ENCODE measurements at places on chromosomes 1 and 21.

GRCh38 chr1:182185842-182186756, 124.6 kb upstream of the ZNF648 start:
- no peak for DNase-seq

DNA sequence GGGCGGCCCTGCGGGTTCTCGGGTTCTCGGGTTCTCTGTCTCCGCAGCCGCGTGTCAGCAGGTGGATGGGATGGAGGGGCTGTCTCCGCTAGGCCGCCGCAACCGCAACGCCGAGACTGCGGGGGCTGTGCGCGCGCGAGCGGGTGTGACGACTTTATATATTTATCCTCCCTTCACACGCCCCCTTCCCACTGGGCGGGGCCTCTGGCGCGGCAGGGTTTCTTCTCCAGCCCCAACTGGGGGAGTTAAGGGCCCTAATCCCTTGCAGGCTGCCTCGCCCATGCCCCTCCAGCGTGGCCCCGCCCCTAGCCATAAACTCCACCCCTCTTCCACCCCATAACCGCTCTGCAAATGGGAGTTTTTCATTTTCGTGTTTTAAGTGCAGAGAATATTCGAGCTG, 3.4 kb downstream of the IGSF21 start:
- no peak for DNase-seq

DNA sequence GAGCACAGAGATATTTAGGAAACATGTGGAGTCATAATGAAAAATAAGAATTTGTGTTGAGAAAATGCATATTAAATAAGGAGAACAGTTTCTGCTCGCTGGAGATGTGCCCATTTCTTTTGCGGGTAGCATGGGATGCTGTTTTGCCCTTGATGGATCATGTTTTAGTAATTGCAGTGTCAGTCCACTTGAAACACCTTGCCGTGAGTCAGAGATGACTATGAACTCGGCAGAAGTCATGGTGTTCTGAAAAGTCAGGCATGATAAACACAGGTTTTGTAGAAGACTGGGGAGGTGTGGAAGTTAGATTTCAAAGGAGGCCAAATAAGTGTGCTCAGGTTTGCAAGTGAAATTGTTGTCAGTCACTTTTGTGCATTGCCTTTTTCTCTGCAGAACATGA, 315.0 kb upstream of the LRRC7 start:
- no peak for DNase-seq

DNA sequence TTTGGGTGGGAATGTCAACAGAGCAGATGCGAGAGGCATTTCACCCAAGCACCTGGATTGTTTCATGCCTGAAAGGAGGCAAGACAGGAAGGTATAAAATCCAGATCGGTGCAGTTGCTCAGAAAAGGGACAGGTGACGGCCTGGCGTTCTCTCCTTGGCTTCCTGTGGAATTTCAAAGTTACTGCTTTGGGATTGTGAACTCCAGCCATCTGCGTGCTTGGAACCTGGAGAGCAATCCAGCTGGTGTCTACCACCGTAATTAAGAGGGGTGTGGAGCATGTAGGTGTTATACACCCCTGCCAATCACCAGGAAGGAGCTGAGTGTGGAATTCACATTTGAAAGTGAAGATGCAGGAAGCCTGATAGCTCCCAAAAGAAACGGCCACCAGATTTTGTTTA, 286.1 kb downstream of the KIF26B start:
- no peak for DNase-seq

GRCh38 chr21:45220071-45220481, 67.6 kb downstream of the POFUT2 start:
- DNase-seq: no peak

DNA sequence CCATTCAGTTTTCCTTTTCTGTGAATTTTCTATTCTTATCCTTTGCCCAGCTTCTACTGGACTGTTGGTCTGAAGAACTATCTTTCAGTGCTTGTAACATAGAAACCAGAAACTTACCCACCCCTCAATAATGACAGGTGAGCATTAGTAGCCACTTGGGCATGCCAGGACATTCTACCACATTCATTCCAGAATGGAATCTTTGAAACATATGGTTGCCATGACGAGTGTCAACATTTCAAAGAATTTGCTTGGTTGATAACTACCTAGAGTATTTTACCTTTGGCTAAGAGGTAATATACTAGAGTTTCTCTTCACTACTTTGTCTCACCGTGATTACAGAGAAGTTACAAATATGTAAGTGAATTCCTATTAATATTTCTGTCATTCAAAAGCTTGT, at the start of gene MROH9:
TSS of gene MROH9 (plus strand) at position 304 of the 400 bp plus-strand sequence. CDS start 10,023 bp downstream, outside the sequence.
- DNase-seq: no peak

DNA sequence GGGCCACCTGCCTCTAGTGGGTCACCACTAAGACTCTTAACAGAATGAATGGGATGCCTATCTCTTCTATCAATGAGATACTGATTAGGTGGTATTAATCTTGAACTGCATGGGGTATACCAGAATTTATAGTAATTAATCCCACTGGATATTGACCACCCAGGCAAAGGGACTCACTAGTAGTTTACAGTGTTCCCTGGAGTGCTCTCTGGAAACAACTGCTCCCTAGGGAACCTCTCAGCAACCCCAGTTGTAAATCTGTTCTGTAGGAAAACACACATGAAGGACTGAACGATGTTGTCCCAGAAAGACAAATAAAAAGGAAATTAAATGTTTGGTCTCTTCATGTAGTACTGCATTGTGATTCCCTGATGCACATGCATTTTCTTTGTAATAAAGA, 430.5 kb downstream of the HLX start:
- no peak for DNase-seq

DNA sequence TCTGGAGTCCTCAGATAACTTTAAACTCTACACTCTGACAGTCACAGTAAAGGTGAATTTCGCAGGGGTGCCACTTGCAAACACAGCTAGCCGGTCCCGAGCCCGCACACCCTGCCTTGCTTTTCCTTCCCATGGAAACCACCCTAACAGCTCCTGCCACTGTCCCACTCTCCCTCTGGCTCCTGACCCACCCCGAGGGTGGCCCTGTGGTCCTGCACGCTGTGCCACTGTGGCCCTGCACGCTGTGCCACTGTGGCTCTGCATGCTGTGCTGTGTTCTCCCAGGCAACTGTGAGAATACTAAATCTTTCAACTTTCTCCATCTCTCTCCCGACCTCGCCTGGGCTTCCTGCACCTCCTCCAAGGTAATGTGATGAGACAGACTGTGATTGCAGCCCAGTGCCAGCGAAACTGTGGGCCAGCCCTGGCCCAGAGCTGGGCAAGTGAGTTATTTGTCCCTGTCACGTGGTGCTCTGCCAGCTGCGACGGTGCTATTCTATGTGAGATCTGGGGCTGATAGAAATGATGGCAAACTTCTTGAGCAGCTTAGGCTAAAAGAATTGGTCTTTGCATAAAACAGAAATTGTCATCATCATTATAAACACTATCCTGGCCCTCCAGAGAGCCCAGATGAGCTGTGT, 63.4 kb upstream of the TARBP1 start:
- no peak for DNase-seq

DNA sequence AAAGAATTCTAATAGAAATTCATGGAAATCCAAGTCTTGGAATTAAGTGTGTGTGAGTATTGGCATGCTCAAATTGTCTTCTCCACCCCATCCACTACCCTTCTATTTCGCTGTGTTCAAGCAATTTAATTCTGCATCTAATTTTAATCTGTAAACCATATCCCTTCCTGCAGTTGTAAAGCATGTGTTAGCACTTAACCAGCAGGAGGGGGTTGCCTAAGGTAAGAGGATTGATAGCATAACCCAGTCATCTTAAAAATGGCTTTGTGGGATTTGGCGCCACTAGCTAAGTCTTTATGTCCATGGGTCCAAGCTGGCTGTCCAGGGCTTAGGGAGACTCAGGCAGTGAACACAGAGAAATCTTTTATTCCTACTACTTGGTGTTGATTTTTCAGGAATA, 210.3 kb downstream of the PTPRC start:
- no peak for DNase-seq

GRCh38 chr1:17297991-17298390, 10.0 kb upstream of the PADI4 start:
- no peak for DNase-seq

DNA sequence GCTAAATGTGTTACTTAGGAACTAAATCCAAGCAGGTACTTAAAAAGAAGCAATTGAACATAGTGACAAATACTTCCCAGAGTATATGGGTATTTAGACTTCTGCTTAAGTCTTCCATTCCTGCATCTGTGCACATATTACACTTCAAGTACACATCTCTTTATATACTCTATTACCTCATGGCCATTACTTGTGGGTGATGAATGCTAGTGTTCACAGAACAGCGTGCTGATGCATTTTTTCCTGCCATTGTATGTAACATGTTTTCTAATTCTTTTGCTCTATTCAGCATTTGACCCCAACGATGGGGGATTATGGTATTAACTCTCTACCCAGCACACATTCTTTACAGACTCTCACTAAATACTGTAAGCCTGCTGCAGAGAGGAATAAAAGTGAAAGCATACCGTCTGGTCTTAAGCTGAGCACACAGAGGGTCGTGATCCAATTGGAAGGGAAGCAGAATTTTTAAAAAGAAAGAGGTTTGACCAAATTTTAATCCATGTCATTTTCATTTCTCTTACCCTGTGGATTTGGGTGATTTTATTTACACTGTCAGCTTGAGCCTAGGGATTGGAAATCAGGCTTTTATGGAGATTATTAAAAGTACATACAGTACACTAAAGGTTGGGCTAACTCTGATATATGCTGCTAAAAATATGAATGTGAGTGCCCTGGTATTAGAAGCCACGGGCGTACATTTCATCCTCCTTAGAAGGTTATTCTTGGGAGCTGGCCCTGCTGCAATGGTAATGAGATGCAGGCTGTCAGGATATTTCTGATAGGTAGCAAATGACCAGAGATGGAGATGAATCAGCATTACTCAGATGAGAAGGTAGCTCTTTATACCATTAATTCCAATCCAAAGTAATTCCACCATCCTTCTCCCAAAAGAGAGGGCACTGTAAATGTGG, 95.5 kb upstream of the PROX1 start:
- no peak for DNase-seq

DNA sequence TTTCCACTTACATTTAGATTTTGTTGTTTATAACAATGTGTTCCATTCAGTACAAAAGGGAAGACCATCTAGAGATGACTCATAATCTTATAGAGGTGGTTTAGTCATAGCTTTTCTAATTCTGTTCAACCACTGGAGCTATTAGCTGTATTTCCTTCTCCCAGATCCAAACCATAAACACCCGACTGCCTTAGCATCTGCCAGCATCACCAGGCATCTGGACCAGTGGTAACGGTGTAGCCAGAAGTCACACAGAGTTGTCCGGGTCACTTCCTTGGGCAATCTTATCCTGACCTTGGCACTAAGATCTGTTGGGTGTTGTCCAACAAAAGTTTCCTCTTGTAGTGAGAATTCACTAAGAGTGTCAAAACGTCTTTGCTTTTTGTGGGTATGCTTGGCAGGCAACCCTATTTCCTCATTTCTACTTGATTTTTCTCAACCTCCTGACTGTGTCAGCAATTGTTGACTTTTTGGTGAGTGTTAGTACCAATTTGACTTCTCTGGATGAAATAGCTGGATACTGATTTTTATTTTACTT, 372.1 kb upstream of the B3GALT2 start:
- DNase-seq: no peak

- DNase-seq: no peak
Measured at GRCh38 chr1:107449326-107449725, 308.5 kb downstream of the NTNG1 start.

- DNase-seq: no peak
Measured at GRCh38 chr1:231192620-231193163, 30.8 kb downstream of the TRIM67 start.

- no peak for DNase-seq
Measured at GRCh38 chr1:64337926-64338325, 132.0 kb upstream of the CACHD1 start.

- DNase-seq: no peak
Measured at GRCh38 chr1:226598455-226598849, 49.9 kb downstream of the STUM start.

- DNase-seq: peak; percentile 21
Measured at GRCh38 chr1:202009326-202010179, 834 bp upstream of the ELF3 start.

GRCh38 chr1:27689423-27690173, 17.6 kb upstream of the IFI6 start:
- DNase-seq: no peak

DNA sequence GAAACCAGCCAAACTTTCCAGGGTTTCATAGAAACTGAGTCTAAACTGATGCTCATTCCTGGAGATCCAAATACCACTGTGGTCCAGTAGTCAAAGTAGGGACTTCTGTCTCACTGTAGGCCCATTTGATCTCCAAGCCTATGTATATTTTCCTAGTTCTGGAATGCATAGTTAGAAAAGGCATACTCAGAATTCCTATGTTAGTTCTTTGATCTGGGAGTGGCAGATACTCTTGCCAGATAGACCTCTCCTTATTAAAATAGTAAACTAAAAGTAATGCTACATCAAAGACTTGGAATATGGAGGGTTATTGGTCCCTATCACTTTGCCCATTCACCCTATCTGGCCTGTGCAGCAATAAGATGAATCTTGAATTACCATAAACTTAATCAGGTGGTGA, 10.4 kb upstream of the SGIP1 start:
- no peak for DNase-seq

- DNase-seq: no peak
Measured at GRCh38 chr1:98103617-98104285, 182.9 kb upstream of the DPYD start.

GRCh38 chr21:15061279-15061678, 3.5 kb downstream of the NRIP1 start:
- DNase-seq: no peak

- DNase-seq: no peak
Measured at GRCh38 chr1:37092937-37093336, 58.6 kb upstream of the GRIK3 start.

- DNase-seq: no peak
Measured at GRCh38 chr1:58627221-58627620, 50.2 kb upstream of the TACSTD2 start.

- DNase-seq: peak; percentile 8
Measured at GRCh38 chr1:197961933-197962332, 44.8 kb downstream of the LHX9 start.

DNA sequence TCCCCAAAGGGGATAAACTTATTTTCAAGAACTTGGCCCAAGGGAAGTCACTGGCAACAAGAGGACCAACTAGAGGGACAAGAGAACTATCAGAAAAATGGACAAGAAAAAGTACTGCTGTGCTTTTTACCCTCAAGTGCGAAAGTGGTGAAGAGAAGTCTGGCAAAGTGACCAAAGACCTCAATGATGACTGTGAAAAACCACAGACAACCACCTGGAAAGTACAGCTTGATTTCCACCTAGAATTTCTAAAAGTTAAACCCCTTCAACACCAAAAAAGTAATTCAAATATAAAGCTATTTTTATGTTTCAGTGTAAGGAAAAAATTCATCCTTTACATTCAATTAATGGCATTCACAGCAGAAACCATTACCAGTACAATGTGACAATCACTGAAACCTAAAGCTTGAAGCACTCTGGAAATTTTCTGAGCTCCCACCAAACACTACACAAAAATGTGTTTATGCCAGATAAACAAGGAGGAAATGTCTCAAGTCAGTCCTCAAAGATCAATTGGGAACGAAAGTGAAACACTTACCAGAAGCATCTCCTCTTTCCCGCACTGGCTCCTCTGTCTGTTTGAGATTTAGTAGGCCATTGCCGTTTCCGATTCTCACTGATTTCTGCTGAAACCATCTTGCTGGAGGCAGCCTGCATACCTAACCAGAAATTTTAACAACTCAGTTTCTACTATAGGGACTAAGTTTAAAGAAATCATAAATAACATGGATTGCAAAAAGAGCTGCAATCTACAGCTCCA, 8.3 kb downstream of the SDE2 start:
- no peak for DNase-seq

- DNase-seq: no peak
Measured at GRCh38 chr1:236400061-236400603, 6.0 kb downstream of the EDARADD start.

Data from NK-92 treated with Interleukin-12 subunit alpha and Interleukin-12 subunit beta, amount 100 ng/mL, for 24 hours (cell line).